ENCODE measurements at places on chromosomes 6 and 20.

GRCh38 chr6:122780114-122780513, 598 bp downstream of the FABP7 start:
- no peak for DNase-seq

DNA sequence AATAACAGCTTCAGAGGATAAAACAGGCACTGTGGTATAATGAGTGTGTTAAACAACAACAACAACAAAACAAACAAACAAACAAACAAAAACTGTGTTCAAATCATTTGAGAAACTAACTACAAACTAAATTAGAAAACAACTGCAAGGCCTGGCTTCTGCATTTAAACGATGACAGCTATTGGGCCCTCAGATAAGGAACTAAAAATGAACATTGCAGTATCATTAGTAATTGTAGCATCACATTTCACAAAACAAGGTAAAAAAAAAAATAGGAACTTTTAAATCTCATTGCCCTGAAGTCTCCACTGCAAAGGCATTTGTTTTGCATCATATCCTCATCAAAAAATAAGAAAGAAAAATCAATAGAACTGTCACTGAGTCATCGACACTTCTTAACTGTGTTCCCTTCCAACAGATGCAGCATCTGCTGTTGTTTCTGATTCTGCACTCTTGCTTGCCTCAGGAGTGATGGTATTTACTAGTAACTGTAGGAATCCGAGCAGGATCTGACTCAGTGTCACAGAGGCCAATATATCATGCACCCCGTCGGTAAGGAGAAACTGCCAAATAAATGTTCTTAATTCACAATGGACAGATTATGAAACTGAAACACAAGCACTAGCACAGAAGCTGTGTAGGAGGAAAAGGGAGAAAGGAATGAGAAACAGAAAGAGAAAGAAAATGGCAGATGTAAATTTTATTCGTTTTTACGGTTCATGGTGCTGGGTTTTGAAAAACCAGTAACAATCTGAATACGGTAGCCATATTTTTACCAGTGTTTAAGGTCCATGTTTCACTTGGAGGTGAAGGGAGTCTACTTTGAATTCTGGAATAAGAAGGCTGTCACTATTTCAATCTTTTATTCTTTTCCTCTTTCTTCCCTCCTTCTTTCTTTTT, 365.7 kb upstream of the EPHA7 start:
- no peak for DNase-seq

- no peak for DNase-seq
Measured at GRCh38 chr6:12020187-12020791, 8.2 kb downstream of the HIVEP1 start.

GRCh38 chr6:160678230-160678629, 14.2 kb upstream of the LPA start:
- DNase-seq, result no peak

DNA sequence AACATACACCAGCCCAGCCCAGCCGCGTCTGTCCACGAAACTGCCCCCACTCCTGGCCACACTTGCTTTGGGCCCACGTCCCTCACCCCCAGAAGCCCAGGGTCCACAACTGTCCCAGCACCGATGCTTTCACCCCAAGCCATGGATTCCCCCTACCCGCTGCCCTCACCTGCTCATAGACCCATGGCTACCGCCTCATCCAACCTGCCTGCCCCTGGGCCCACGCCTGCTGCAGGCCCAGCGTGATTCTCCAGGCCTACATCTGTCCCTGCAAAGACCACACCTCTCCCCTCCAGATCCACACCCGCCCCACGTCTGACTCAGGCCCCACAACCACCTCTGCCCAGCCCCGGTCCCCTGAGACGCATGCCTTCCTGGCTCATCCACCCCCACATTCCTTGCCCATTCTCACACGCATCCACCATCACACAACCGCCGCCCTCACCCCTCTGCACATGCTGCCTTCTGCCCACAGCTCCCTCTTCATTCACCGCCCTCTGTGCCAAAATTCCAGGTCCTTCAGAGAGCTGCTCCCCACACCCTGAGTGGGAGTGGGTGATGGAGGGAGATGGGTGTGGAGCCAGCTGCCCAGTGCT, 86.7 kb downstream of the GRM4 start:
- DNase-seq, result no peak

DNA sequence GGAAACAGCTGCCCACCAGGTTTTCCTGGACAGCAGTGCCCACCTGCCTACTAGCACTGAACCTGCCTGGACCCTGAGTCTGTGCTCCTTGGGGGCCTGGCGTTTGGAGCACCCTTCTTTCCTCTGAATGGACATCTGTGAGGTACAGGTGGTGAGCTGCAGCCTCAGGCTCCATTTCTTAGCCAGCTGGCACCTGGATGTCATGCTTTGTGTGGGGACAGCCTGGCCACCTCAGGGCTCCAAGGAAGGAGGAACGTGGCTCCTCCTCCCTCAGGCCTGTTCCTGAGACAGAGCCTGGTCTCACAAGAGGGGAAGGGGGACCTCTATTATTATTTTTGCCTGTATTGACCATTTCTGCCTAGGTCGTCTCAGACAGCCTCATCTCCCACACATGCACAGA, 8.1 kb downstream of the TMEM151B start:
- no peak for DNase-seq

GRCh38 chr6:30267423-30267822, 54.2 kb upstream of the TRIM26 start:
- no peak for DNase-seq

- DNase-seq, result no peak
Measured at GRCh38 chr6:3697609-3698008, 53.9 kb downstream of the PXDC1 start.

- no peak for DNase-seq
Measured at GRCh38 chr6:106252687-106253086, 72.9 kb downstream of the ATG5 start.

DNA sequence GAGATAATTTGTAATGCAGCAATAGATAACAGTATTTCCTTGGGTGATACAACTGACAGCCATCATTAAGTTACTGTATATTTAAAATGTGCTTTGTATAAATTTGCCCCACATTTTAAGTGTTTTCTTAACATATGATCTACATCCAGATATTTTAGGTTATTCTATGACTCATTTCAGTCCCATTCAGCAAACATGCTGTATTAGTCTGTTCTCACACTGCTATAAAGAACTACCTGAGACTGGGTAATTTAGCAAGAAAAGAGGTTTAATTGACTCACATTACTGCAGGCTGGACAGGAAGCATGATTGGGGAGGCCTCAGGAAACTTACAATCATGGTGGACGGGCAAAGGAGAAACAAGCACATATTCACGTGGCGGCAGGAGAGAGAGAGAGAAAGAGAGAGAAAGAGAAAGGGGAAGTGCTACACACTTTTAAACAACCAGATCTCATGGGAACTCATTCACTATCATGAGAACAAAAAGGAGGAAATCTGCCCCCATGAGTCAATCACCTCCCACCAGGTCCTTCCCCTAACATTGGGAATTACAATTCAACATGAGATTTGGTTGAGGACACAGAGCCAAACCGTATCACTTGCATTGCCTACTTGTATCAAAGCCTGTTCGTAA, 9.6 kb upstream of the CHD6 start:
- no peak for DNase-seq

DNA sequence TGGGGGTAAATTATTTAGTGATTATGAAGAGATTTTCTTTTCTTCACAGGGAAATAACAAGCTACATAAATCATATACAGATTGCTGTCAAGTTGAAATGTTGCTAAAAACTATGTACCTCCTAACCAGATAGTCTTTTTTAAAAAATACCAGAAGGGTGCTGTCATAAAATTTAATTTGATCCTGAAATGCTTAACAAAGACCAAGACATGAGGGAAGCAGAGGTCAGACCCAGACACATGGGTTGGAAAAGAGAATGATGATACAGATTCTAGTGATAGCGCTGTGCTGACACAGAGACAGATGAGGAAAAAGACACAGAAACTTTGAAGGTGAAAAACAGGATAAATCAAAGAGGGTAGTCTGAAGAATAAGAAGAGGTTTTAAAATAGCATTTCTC, 573.1 kb downstream of the HACE1 start:
- DNase-seq, result no peak

DNA sequence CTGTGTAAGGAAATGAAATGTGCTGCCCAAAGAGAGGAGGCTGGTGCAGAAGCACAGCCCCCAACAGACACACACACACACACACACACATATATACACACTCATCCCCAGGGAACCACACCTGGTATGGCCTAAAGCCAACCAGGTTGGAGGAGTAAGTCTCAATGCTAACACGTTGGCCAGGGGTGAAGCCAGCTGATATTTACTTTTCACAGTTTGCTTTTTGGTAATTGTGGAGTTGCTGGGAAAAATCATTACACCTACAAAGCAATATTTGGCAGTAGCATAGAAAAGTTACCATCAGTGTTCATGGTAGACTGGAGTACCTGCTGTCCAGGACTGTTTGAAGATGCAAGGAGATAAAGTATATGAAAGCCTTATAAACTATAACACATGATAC, 50.3 kb upstream of the NAA20 start:
- DNase-seq, result no peak

DNA sequence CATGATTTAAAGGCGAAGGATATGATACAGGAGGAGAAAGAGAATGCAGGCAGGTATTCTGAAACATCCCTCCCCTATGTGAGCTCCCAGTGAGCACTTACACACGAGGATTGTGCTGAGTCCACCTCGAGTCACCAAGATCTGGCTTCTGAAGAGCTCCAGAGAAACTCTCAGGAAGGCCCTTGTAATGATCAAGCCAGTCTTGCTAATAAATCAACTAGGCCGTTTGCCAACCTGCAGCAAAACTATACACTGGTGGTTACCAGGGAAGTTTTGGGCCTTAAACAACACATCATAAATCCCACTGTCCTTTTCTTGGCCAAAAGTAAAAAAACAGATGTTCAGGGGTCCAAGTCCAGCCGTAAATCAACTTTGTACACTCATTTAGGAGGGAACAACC, 79.2 kb downstream of the STXBP5 start:
- no peak for DNase-seq

- no peak for DNase-seq
Measured at GRCh38 chr6:66232890-66233289, 525.9 kb upstream of the EYS start.

- no peak for DNase-seq
Measured at GRCh38 chr6:36673882-36674281, 4.6 kb upstream of the CDKN1A start.

GRCh38 chr20:2416541-2417212, 36.0 kb downstream of the TGM6 start:
- no peak for DNase-seq

- no peak for DNase-seq
Measured at GRCh38 chr20:47493175-47493962, 8.3 kb upstream of the NCOA3 start.

GRCh38 chr20:20897145-20897544, 184.7 kb upstream of the RALGAPA2 start:
- DNase-seq, result no peak

GRCh38 chr6:99530627-99531026, 15.4 kb upstream of the USP45 start:
- DNase-seq, result no peak

- DNase-seq, result no peak
Measured at GRCh38 chr6:37783856-37784584, 35.5 kb upstream of the ZFAND3 start.

GRCh38 chr6:90895299-90896074, 308.6 kb upstream of the MAP3K7 start:
- DNase-seq, result no peak

- DNase-seq, result no peak
Measured at GRCh38 chr6:27679308-27679963, 206.5 kb upstream of the ZNF184 start.

- DNase-seq, result no peak
Measured at GRCh38 chr6:98695091-98695801, 139.1 kb upstream of the POU3F2 start.

DNA sequence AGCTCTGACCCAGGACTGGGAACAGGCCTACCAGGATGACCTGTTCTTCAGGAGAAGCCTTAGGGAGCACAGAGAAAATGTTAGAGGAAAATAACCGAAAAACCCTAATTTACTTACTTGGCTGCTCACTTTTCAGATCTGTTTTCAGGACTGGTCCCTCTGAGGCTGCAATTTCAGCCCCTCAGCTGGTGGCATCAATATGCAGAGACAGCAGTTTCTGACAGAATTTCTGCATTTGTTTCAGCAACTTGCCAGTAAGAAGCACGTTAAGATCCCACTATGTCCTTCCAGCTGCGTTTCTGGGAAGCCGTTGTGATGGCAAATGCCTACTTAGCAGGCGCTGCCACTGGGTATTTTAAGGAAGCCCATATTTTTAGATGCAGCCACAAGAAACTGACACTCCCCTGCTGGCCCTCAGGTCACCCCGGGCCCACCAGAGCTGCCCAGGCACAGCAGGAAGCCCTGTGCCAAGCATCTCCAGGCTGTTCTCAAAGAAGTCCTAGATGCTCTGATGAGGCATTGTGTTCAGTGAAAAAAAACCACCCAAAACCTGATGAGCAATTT, 7.5 kb downstream of the YTHDF1 start:
- no peak for DNase-seq

DNA sequence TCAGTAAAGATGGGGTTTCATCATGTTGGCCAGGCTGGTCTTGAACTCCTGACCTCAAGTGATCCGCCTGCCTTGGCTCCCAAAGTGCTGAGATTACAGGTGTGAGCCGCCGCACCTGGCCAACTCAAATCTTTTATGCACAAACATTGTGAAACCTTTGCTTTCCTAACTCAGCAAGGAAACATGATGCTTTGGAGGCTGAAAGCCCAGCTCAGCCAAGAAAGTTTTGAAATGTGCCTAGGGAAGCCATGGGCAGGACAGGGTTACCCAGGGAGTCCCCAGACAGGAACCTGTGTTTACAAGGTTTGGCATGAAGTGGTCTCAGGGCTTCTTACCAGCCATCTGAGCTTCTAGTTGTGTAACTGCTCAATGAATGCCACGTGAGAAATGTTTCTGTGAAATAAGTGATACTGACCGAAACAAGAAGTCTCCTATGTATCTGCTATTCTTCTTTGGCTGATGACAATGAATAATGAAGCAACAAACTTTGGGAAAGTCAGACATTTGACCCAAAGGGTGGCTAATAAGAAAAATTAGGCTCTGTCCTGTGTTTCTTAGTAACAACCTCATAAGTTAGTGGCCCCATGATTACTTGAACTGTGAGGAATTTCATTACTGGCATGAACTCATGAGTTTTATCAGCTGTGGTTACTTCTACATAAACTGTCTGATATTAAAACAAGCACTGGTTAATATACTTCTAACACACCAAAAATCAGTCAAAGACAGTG, 163.5 kb downstream of the KIF6 start:
- no peak for DNase-seq

DNA sequence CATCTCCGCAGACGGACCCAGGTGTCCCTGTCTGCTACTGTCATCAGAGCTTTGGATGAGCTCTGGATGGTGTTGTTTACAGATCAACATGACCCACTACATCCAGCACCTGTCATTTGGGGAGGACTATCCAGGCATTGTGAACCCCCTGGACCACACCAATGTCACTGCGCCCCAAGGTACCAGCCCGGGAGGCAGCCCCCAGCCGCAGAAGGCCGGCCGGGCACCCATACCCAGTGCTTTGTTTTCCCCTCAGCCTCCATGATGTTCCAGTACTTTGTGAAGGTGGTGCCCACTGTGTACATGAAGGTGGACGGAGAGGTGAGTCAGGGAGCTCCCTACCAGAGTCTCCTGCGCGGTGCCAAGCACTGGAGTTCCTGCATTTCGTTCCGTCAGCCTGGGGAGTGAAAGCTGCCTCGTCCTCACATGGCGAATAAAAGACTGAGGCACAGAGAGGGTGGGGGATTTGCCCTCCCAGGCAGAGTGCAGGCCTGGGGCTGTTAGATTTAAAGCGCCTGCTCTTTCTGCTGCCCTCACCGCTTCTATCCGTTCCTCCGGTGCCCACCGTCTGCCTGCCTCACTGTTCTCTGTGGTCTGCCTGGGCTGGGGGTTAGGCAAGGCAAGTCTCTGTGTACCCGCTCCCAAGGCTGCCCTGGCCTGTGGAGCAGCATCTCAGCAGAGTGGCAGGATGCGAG, 14.2 kb downstream of the ERGIC3 start:
- no peak for DNase-seq
